Fibroblast of villous mesenchyme (primary cell): ENCODE measurements at places on chromosomes 1 and 21. TPM values are rescaled to one million over a fixed set of nuclear protein-coding genes. Genes with fewer than 3 reads are reported as not detected.

FCRL4 gene
- total RNA-seq: not detected in 2 replicates

PADI3 gene
- under 0.01 TPM in 1 of 2 replicates, not detected in the other for total RNA-seq

SYCP1 gene
- not detected in 2 replicates for total RNA-seq

ABCG1 gene
- 0.43 and 0.97 TPM in 2 replicates for total RNA-seq

RAB42 gene
- total RNA-seq: 3.9 and 5.2 TPM in 2 replicates

PPP1R15B gene
- 35.1 and 49.7 TPM in 2 replicates for total RNA-seq

FLG gene
- total RNA-seq: under 0.01 TPM in 1 of 2 replicates, not detected in the other

MROH7 gene
- under 0.01 TPM in 1 of 2 replicates, not detected in the other for total RNA-seq

CR1 gene
- total RNA-seq: under 0.01 TPM in 1 of 2 replicates, not detected in the other

ELAPOR1 gene
- total RNA-seq: 0.43 and 0.64 TPM in 2 replicates

LRRC7 gene
- total RNA-seq: 0.32 and 0.43 TPM in 2 replicates
